ENCODE measurements at places on chromosomes 16 and 17.

DNA sequence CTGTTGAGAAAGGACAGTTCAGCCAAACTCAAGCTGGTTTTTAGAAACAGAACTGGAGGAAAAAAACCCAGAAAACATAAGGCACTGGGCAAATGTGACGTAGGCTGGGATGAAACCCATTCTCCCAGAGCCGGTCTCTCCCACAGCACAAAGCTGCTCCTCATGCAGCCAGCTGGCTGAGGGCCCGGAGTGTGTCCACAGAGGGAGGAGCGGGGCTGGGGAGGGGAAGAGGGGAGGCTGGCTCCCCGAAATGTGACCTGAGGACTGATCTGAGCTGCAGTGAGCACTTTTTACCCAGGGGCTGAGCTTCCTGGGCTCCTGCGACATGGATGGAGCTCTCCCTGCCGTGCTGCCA, 20.8 kb downstream of the FOXF1 start:
- no peak for DNase-seq

DNA sequence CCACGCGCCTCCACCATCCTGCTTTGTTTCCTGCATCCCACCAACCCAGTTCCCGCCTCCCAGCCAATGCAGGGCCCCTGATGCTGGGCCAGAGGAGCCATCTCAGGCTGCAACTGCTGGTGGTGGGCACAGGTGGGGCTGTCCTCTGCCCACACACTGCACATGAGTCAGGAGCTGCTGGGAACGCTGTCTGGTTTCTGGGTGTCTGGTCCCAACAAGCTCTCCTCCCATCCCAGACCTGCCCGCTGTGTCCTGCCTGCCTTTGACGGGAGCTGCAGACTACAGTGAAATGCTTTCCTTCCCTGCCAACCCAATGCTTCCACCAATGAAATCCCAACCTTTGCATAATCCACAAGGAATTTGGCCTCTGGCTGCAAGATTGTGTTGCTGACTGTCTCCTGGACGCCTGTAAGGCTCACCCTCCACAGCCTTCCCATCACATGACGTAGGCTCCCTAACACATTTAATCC, 98.9 kb downstream of the N4BP1 start:
- DNase-seq: no peak

DNA sequence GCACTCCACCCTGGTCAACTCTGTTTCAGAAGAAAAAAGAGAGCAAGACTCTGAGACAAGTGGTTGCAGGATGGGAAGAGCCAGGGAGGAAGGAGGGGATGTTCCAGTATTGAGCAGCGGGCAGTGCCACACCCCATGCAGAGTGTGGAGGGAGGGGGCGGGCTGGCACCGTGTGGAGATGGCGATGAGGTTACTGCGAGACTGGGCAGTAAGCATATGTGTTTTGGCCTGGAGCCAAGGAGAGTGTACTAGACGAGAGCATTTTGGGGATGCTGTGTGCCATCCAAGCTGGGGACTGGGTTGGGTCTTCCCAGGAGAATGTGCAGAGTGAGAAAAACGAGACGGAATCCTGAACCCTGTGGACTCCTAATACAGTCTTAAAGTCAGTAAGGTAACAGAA, 3.4 kb downstream of the TBC1D24 start:
- no peak for DNase-seq

- no peak for DNase-seq
Measured at GRCh38 chr16:30119428-30119827, 3.6 kb downstream of the MAPK3 start.

GRCh38 chr16:12131755-12132154, 155.2 kb downstream of the SNX29 start:
- no peak for DNase-seq

DNA sequence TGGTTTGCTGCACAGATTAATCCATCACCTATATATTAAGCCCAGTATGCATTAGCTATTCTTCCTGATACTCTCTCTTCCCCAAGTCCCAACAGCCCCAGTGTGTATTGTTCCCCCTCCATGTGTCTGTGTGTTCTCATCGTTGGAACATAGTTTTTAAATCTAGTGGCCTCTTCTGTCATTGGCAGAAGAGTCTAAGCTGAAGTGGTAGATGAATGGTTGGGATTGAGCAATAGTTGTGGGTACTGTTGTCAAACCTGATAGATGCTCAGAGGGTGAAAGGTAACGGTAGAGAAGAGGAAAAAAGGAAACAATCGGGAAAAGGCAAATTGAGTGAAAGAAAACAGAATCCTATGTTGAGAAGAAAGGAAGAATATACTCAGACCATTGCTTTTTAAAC, 29.9 kb downstream of the MAP3K3 start:
- no peak for DNase-seq

DNA sequence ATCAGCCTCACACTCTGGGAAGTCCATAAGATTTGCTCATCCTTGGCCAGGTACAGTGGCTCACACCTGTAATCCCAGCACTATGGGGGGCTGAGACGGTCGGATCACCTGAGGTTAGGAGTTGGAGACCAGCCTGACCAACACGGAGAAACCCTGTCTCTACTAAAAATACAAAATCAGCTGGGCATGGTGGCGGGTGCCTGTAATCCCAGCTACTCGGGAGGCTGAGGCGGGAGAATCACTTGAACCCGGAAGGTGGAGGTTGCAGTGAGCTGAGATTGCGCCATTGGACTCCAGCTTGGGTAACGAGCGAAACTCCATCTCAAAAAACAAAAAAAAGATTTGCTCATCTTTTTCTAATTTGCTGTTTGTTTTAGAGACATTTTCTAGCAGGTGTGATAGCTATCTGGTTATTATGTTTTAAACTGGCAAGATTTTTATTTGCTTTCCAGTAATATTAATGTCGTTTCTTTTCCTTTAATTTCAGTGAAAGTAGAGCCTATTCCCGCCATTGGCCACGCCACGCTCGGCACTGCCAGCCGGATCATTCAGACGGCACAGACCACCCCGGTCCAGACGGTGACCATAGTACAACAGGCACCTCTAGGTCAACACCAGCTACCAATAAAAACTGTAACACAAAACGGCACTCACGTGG, 61.5 kb downstream of the WDR45B start:
- DNase-seq: no peak

- no peak for DNase-seq
Measured at GRCh38 chr17:69268543-69269014, 40.0 kb upstream of the ABCA10 start.

- no peak for DNase-seq
Measured at GRCh38 chr16:57165938-57166337, 19.9 kb downstream of the PSME3IP1 start.

- DNase-seq: no peak
Measured at GRCh38 chr17:82866590-82867191, 26.9 kb upstream of the ZNF750 start.

GRCh38 chr16:57185446-57185944, 344 bp downstream of the PSME3IP1 start:
- no peak for DNase-seq

GRCh38 chr16:89216315-89217137, 977 bp upstream of the ZNF778 start:
- no peak for DNase-seq

DNA sequence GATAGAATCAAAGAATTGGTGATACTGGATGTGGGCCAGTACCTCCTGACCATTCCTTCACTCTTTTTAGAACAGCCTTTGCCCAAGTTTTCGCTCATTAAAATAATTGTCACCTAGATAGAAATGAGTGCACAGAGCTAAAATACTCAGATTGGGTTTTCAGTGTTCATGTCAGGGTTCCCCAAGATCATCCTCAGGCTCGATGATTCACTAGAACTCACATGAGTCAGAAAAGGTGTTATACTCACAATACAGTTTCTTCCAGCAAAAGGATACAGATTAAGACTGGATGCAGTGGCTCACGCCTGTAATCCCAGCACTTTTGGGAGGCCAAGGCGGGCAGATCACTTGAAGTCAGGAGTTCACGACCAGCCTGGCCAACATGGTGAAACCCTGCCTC, 19.9 kb downstream of the ERCC4 start:
- DNase-seq: no peak

DNA sequence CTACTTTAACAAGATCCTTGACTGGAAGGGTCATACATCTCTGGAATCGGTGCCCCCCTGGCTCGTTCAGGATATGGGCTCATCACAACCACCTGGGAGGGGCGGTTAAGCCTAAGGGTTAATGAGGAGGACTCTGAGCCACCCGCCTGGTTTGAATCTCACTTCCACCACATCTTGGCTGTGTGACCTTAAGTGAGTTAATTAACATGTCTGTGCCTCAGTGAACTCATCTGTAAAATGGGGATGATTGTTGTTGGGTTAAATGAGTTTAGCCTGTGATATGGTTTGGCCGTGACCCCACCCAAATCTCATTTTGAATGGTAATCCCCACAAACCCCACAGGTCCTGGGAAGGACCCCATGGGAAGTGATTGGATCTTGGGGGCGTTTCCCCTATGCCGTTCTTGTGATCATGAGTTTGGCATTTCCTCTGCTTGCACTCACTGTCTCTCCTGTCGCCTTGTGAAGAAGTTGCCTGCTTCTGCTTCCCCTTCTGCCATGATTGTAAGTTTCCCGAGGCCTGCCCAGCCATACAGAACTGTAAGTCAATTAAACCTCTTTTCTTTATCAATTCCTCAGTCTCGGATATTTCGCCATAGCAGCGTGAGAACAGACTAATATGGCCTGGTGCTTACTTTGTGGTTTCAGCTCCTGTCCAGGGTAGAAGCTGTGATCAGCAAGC, 214.0 kb upstream of the CIBAR2 start:
- no peak for DNase-seq

DNA sequence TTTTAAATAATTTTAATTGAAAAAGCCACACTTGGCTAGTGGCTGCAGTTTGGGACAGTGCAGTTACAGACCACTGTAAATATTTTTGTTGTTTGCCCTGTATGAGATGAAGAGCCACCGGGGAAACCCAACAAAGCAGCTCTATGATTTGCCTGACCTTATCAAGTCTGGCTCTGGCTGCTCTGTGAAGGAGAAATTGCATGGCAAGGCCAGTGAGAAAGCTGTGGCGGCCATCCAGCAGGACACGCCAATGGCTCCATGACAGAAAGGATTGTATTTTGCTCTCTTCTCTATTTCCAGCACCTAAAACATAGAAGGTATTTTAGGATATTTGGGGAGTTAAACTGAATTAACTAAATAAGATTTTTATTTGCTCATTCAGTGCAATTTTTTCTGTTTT, 330.0 kb upstream of the DYNLRB2 start:
- no peak for DNase-seq

DNA sequence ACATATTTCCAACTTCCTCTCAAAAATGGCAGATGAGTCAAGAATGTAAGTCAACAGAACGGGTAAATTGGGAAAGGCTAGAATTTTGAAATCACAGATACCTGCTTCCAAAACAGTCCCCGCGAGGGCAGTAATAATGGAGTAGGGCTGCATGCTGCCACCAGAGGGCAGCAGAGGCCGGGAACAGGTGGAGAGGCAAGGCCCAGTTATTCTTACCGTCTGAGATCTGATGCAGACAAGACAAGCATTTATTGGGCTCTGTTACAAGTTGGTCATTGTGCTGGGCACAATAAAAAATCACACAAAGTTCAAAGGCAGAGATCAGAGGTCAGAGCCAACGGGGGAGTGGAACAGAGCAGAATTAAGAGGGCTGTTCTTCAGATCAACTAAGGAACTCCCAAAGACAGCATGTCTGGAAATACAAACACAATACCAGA, 8.8 kb upstream of the MLKL start:
- peak; percentile 21 for DNase-seq

DNA sequence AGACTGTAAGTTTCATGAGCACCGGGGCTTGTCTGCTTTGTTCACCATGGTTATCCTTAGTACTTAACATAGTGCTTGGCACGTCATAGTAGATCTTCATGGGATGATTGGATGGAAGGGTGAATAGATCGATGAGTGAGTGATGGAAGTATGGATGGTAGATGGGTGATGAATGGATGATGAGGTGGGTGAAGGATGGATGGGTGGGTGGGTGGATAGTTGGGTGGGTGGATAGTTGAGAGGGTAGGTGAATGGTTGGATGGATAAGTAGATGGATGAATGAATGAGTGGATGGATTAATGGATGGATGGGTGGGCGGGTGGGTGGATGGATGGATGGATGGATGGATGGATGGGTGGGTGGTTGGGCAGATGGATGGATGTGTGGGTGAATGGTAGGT, 133.2 kb upstream of the PLCG2 start:
- DNase-seq: no peak

- DNase-seq: no peak
Measured at GRCh38 chr17:45021607-45022287, 29.7 kb downstream of the DCAKD start.

DNA sequence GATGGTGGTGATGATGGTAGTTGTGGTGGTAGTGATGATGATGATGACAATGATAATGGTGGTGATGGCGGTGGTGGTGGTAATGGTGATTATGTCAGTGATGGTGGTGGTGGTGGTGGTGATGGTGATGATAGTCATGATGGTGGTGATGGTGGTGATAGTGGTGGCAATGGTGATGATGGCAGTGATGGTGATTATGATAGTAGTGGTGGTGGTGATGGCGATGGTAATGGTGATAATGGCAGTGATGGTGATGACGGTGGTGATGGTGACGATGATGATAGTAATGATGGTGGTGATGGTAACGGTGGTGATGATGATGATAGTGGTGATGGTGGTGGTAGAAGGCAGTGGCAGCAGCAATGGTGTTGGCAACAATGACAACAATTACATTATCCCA, 55.3 kb downstream of the RBFOX3 start:
- DNase-seq: no peak

- peak; percentile 63 for DNase-seq
Measured at GRCh38 chr16:67184995-67185650, 1.4 kb upstream of the MATCAP1 start.

DNA sequence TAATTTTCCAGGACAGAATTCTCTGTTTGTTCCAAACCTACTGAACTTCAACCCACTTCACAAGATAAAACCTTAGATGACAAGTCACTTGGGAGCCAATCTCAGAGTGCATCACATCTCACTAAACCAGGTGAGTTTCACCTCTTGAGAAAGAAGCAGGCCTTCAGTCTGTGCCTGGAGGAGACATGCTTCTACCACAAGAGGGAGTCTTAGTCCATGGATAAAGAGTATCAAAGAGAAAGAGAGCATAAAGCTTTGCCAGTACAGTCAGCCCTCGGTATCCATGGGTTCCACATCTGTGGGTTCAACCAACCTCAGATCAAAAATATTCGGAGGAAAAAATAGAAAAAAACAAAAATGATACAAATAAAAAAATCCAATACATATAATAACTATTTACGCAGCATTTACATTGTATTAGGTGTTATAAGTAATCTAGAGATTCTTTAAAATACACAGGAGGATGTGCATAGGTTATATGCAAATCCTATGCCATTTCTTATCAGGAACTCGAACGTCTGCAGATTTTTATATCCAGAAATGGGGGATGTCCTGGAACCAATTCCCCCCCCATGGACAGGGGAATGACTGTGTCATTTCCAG, 37.7 kb downstream of the DUSP14 start:
- DNase-seq: no peak

DNA sequence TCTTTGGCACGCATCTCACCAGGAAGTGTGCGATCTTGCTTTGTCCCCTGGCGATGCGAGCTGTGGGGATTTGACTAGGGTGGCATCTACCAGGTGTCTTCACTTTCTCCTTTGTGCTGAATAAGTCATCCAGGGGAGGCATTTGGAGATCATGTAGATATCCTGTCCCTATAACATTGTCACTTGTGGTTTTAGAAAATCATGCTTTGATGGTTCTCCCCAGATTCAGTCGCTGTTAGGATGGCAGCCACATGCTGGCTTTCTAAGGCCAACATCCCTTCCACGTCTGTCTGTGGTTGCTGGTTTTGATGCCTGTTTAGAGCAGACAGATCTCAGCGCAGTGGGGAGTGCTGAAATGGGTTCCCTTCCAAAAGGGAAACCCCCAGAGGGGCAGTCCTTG, 2.5 kb downstream of the ADAD2 start:
- no peak for DNase-seq

All from cerebellar nuclear complex (tissue), 1 donor.